Ovary (tissue), 10 donors: ENCODE measurements at places on chromosomes 13 and 19.

- peak; percentile 44 for DNase-seq
These were observed 173.1 kb downstream of the LACC1 start for GRCh38 chr13:44052780-44053184.

DNA sequence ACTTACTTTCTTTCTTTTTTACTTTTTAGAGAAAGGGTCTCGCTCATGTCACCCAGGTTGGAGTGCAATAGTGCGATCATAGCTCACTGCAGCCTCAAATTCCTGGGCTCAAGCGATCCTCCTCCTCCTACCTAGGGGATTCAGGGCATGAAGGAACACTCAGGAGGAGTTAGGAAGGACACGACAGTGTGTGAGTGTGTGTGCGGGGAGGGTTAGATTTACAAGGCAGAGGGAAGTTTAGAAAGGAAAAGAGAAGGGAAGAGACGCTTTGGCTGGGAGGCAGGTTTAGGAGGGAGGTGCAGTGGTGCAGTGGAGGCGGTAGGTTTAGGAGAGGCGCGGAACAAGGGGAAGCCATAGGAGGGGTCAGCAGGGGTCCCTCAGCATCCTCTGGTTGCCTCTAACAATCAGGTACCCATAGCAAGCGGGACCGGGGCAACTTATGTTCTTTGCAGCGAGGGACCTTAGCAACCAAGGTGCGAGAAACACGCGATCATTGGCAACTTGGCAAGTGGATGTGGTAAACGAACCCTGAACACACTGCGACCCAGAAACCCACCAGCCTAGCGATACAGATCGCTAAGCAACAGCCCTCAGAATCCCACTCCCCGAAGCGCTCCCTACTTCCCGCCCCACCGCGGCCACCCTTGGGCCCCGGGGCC, 501 bp downstream of the SIRT2 start:
- no peak for DNase-seq

DNA sequence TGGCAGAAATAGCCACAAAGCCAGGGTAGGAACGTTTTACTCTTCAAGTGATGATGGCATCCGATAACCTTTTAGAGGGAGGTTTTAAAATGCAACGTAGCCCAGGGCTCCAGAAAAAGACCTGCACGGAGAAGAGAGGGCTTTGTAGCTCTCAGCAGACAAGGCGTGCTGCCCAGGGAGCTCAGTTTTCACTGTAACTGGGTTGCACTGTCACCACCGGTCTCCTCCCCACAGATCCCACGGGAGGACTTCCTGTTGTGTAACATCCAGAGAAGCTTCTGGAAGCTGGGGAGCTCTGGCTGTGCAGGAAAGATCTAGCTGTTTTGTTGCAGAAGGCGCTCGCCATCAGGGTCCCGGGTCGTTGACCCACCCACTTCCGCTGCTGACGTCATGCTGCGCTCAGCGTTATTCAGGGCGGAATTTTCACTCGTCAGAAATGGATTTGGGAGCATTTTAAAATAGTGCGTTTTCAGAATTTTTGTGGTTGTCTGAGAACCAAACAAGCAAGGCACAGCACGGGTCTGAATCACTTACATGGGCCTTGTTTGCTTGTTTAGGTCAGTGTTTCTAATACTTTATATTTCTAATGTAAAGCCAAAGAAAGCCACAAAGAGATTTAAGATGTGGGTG, 50.8 kb downstream of the ATP11A start:
- peak; percentile 79 for DNase-seq

GRCh38 chr13:50094615-50095293, 79.5 kb downstream of the KCNRG start:
- DNase-seq, result no peak

GRCh38 chr19:3440082-3440481, 40.2 kb downstream of the SMIM24 start:
- DNase-seq, result no peak

- DNase-seq, result no peak
These were observed 1449.8 kb upstream of the MIR17HG start for GRCh38 chr13:89897681-89898080.

DNA sequence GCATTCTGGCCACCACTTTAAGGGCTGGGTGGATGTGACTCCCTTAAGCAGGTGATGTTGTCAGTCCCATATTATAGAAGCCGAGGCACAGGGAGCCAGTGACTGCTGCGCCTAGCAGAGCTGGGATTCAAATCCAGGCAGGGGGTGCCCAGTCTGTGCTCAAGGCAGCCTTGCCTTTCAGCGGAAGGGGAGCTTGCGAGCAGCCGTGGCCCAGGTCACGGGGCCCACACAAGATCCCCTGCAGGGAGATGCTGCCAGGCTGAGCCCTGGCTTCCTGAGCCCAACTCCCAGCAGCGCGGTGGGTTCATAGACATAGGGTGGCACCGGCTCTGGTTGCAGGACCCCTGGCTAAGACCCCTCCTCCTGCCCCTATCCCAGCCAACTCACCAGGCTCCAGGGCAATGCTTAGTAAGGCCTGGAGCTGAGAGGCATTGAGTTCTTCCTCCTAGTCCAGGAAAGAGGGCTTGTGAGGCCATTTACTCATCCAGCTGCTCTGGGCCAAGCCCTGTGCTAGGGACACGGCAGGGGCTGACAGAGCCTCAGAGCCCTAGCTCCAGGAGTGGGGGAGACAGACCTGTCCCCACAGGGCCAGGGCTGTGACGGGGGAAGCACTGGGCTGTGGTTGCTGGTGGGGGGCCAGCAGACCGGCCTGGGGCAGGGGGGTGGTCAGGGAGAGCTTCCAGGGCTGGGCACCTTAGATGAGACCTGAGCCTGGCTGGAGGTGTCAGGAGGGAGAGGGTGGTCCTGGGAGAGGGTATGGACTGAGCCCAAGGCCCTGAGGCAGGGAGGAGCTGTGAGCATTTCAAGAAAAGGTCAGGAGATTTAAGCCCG, 9.6 kb downstream of the CAPN12 start:
- no peak for DNase-seq

GRCh38 chr19:15296353-15296752, 36.0 kb downstream of the BRD4 start:
- no peak for DNase-seq

DNA sequence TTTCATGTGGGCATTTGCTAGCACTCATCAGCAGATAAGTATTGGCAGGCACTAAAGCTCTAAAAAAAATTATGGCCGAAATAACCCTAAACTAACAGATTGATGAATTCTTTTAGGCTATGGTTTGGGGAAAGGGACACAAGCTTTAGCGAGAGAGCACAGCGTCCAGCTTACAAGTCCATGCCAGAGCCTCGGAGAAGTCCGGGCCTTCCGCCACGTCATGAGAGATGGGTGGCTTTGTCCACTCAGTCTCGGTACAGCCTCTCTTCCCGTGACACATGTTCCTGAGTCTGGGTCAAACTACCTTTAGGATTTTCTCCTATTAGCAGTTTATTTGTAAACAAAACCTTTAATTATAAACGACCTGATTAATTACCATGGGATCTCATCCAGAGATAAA, 27.7 kb downstream of the TMTC4 start:
- DNase-seq, result no peak
